NCI-H526 (cell line): ENCODE measurements at places on chromosomes 7 and 10.

DNA sequence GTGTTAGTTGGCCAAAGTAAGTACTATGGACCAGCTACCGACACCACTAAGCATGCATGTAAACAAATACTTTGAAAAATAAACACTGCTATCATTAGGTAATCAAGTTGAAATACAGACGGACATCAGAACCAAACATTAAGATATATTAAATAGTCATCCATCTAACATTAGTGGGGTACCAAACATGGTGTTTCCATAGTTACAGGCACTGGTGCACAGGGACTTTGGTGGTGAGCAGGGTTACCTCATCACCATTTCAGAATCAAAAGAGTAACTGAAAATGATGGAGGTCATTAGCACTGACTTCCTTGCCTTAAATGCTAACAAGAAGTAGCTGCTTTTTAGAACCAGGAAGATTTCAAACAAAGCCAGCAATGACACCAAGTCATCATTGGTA, 23.9 kb downstream of the EBLN1 start:
- no peak for DNase-seq

GRCh38 chr7:35512716-35513115, 182.2 kb downstream of the HERPUD2 start:
- DNase-seq: no peak

DNA sequence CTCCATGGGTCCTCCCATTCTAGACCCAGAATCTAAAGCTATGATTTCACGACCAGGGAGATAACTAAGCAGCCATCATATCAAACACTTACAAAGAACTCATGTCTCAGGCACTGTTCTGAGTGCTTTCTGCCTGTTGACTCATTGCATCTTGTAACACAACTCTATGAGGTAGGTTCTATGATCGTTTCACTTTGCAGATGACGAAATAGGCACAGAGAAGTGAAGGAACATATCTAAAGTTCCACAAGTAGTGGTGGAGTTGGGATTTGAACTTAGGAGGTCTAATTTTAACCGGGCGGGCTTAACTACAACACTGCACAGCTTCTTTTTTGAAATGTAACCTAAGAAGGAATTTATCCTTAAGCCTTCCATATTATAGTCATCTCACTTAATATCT, 2.9 kb downstream of the RBP4 start:
- DNase-seq: no peak

- DNase-seq: no peak
Observed at GRCh38 chr10:79393924-79394610, 46.8 kb downstream of the PPIF start.

- DNase-seq: no peak
Observed at GRCh38 chr10:77081481-77081891, 556.1 kb downstream of the KCNMA1 start.

DNA sequence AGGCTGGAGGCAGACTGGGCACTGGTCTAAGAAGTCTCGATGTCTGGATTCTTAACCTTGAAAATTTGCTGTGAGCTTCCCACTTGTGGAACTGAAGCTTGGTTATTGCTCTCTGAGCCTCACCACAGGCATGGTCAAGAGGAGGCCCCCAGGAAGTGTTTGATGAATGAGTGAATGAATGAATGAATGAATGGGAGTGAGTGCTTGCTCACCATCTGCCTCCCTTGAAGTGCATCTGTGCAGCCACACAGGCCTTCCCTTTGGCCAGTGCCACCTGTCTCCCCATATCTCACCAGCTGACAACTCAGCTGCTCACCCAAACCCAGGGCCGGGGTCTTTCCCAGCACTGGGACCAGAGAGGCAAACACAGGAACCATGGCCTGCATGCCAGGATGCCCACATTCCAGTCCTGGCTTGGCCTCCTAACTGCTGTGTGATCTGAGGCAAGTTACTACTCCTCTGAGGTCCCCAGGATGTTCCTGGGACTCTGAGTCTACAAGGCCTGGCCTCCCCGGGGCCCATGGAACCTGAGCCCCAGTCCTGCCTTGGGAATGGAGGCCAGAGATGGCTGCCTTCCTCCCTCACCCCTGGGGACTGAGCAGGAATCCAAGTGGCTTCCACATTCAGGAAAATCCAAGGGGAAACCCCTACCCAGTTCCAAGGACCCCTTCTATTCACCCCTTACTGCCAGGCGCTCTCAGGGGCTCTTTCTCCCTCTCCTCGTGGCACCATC, 51.4 kb upstream of the SLC29A3 start:
- DNase-seq: no peak

DNA sequence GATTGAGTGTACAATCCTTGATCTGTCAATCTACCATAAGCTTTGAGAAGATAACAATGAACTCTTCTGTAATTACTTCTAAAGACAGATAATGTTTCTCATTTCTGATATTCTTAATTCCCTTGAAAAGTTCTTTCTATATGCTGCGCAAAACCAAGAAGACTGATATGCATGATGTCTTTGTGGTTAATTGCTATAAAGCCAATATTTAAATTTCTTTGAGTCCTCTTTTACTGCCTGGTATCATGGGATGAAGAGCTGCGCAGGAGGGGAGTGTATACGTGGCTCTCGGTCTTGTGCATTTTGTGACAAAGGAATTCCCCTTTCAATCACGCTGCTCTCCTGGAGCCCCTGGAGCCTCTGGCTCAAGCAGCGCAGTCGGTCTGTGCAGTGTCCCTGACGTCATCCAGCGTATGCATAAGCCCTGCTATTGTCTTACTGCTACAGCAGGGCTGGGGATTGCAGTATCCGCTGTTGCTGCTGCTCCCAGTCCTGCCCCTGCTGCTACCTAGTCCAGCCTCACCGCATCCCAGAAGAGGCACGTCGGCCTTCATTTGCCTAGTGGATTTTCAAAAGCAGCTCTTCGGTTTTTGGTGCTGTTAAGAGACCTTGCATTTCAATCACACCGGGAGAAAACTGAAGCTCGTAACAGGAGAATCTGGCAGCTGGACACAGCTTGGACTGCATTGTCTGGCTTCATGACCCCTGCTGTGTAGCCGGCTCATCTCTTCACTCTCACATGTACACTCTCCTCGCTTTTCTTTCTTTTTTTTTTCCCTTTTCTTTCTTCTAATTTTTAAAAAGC, 66.7 kb downstream of the ST7 start:
- peak; percentile 94 for DNase-seq

GRCh38 chr10:102538811-102539210, 35.0 kb downstream of the SUFU start:
- DNase-seq: no peak

DNA sequence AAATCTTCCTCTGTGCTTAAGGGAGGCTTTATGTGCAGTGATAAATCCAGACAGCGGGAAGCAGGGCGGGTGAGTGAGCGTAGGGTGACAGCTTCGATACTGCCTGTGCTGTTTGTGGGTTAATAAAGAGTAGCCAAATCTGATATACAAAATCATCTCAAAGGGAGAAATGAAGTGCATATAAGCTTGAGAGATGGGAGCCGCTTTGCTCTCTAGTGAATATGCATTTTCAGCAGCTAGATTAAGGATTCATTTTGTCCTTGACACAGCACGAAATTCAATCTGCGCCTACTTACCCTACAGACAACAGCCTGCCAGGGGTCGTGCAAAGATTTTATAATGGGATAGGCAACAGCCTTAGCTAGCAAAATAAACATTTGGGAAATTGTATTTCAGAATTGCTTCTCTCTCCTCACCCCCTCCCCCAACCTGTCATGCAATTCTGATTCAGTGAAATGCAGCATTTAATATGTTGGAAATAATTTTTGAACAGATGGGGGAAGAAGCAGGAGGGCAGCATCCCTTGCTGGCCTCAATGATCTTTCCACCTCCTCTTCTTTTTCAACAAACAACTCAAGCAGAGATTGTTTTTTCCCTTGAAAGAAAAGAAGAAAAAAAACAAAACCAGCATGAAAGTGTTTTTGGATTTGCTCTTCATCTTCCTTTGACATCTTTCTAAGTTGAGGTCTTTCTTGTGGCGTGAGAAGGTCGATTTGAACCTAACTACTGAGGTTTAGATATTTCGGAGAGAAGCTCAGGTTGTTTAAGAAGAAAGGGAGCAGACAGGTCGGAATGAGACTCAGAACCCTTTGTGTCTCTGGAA, 117.9 kb downstream of the AOAH start:
- DNase-seq: no peak

DNA sequence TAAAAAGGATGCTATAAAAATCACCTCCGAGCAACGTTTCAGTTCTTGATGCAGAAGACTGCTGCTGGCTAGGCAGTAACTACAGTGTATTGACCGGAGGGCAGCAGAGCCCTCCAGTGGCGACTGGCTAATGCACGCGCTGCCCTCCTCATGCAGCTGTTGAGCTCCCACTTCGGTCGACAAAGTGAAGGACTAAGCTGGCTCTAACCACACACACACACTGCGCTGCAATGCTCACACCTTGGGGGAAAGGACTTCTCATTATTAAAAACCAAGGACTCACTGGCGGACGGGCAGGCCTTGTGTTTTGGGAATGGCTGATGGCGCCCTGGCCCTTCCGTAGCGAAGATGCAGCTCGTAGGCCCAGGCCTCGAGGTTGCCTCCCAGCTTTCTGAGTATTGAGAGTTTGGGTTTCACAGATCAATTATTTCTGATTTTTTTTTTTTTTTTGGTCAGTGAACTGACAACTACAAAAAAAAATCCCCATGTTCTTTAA, 120.9 kb upstream of the DIP2C start:
- DNase-seq: peak; percentile 30

DNA sequence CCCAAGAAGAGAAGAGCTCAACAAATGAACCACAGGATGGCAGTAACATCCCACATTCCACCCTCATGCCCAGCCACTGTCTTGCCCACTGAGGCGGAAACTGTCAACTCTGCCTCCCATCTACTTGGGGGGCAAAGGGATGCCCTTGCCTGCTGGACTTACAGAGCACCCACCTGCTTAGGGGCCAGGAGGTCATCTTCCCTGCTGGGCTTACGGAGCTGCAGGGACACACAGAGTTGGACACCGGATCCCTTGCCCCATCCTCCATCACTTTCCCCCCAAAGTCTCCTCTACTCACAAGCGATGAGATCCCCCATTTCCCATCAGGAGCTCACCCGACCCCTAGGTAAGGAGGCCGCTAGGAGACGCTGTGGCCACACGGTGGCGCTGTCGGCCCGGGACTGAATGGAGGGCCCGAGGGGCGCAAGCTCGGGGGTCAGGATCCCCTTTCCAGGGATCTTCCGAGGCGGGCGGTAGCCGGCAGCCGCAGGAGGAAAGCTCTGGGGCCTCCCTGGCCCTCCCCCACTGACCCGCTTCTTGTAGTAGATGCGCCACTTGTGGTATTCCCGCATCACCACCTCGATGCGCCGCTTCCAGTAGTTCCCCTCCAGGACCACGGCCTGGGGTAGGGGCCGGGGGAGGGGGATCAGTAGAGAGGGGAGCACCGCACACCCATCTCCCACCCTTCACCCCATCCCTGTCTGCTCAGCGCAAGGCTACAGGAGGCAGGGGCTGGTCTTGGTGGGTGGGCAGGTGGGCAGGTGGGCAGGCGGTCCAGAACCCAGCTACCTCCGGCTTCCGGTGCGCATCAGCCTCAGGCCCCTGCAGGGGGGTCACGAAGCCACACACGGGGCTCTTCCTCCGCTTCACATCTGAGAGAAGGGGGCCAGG, 17.3 kb downstream of the MLXIPL start:
- no peak for DNase-seq

- DNase-seq: no peak
Observed at GRCh38 chr7:190196-190595, 2.2 kb upstream of the FAM20C start.

DNA sequence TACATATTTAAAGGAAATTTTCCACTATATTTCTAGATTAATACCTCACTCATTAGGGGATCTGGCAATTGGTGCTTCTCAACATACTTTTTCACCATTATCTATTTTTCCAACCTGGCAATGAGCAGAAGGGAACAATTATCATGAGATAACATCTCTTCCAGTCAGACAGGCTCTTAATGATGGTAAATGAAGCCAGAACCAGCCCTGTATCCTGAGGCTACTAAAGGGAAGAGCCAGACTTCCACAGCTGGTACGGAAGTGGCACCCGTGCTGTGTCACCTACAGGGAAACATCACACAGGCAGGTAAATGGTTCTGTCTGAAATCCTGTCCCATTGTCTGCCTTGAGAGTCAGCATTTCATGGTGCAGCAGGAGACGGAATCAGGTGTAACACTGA, 75.9 kb downstream of the ELMO1 start:
- no peak for DNase-seq

- DNase-seq: no peak
Observed at GRCh38 chr10:72409167-72409566, 54.4 kb upstream of the DNAJB12 start.

GRCh38 chr7:88111140-88111743, 108.6 kb downstream of the SRI start:
- peak; percentile 38 for DNase-seq

- no peak for DNase-seq
Observed at GRCh38 chr10:73814896-73815718, 3.7 kb upstream of the NDST2 start.

- DNase-seq: no peak
Observed at GRCh38 chr10:132143162-132143561, 43.6 kb upstream of the DPYSL4 start.

DNA sequence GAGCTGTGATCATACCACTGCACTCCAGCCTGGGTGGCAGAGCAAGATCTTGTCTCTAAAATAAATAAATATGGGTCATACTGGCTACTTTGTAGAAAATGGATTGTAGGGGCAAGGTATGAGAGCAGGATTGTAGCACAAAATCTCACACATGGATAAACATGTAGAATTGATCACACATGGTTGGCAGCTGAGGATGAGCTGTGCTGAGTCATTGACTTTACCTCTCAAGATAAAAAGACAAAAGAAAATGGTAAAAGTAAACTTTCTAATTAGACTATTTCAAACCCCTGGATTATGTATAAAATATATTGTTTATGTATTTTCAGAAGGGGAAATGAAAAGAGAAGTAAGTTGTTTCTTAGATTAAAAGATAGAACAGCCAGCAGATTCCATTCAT, 69.3 kb downstream of the APBB1IP start:
- no peak for DNase-seq

GRCh38 chr7:35754741-35755140, 46.1 kb upstream of the SEPTIN7 start:
- DNase-seq: no peak

DNA sequence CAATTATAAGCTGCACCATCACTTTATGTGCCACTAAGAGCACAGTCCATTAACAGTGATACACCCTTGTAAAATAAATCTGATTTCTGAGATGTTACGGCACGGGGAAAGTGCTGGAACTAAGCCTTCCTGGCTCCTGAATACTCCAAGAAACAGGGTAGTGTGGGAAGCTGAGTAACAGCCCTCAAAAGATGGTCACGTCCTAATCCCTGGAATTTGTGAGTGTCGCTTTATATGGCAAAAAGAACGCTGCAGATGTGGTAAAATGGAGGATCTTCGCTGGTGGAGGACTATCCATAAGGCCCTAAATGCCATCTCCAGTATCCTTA, 13.5 kb downstream of the ESYT2 start:
- no peak for DNase-seq
